ENCODE measurements at places on chromosomes 16 and 17.

GRCh38 chr17:56596691-56597494 lies 3.4 kb downstream of the NOG start:
- DNase-seq, result no peak

GRCh38 chr17:50109785-50110184 lies 14.6 kb downstream of the PDK2 start:
- no peak for DNase-seq

- DNase-seq, result no peak
Measured at GRCh38 chr16:46737621-46738214, 10.4 kb downstream of the MYLK3 start.

GRCh38 chr17:43877451-43878155 lies 29.7 kb downstream of the MPP2 start:
- DNase-seq, result no peak

GRCh38 chr17:61595418-61596186 lies 4.6 kb upstream of the NACA2 start:
- no peak for DNase-seq

DNA sequence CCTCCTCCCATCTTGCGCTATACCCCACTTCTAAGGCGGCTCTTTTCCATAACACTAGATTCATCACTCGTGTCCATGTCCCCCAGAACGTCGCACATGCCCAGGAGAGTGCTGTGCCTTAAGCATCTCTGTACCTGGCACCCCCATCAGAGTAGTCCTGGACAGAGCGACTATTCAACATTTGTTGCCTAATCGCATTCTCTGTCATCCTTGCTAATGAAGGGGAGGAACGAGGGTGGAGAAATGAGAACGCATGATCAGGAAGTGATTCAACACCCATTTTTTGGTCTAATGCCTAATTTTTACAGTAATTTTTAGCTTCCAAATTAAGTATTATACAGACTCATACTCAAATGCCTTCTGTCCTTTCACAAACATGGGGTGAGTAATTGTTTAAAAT lies 53.2 kb downstream of the SLC39A11 start:
- no peak for DNase-seq

- no peak for DNase-seq
Measured at GRCh38 chr17:10821054-10821453, 16.8 kb downstream of the PIRT start.

DNA sequence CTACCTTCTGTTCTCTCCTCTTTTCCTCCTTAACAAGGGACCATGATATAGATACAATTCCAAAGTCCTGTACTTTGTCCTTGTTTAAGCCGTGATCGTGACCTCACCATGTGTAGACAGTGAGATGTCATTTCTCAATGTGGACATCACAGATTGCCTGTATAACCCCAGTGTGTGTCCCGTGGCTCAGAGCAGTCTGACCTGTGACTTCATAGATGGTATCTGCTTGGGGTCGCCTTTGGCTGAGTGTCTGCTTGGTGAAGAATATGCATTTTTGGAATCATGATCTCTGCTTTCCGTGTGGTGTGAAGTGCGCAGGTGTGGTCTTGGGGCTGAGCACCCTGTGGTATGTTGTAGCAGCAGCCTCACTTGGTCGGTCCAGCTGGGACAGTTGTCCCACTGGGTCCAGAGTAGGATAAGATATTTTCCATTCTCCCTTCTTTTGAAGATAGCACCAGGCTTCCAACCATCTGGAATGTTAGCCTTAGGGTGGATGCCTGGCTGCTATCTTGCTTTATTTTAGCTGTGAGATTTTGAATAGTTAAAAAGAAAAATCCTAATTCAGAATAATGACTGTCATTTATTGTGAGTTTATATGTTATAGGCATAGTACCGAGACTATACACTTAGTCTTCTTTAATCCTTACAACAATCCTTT lies 13.4 kb downstream of the MSI2 start:
- no peak for DNase-seq

- no peak for DNase-seq
Measured at GRCh38 chr17:43998552-43998951, 5.9 kb upstream of the NAGS start.

- no peak for DNase-seq
Measured at GRCh38 chr17:33262266-33263123, 30.6 kb downstream of the ASIC2 start.

- no peak for DNase-seq
Measured at GRCh38 chr16:53872248-53873221, 168.6 kb downstream of the FTO start.

GRCh38 chr16:8797364-8798173 lies at the start of the genes PMM2 and TMEM186:
PMM2 (plus strand) TSS chr16:8797839; CDS start chr16:8797883, 44 bp downstream.
TMEM186 (minus strand) TSS chr16:8797639; CDS start chr16:8797614, 25 bp downstream.
- peak; percentile 96 for DNase-seq

DNA sequence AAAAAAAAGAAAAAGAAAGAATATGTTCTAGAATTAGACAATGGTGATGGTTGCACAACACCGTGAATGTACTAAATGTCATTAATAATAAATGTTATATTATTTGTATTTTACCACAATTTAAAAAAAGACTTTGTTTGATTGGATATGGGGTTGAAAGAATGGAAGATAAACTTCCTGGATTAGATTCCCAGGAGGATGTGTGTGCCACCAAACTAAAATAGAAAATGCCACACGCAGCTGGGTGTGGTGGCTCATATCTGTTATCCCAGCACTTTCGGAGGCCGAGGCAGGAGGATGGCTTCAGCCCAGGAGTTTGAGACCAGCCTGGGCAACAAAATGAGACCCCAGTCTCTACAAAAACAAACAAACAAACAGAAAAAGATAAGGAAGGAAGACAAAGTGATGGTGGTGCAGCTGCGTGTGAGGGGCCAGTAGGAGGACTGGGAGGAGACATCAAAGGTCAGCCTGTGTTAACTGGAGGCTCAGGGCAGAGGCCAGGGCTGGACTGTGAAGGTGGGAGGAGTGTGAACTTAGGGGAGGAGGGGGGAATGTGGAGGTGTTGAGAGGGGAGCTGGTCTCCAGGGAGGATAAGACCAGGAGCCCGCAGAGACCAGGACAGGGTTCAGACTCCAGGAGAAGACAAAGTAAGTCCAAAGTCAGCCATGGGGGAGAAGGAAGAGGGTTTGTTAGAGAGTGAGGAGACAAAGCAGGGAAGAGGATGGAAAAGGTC lies 4.1 kb downstream of the PECAM1 start:
- no peak for DNase-seq

DNA sequence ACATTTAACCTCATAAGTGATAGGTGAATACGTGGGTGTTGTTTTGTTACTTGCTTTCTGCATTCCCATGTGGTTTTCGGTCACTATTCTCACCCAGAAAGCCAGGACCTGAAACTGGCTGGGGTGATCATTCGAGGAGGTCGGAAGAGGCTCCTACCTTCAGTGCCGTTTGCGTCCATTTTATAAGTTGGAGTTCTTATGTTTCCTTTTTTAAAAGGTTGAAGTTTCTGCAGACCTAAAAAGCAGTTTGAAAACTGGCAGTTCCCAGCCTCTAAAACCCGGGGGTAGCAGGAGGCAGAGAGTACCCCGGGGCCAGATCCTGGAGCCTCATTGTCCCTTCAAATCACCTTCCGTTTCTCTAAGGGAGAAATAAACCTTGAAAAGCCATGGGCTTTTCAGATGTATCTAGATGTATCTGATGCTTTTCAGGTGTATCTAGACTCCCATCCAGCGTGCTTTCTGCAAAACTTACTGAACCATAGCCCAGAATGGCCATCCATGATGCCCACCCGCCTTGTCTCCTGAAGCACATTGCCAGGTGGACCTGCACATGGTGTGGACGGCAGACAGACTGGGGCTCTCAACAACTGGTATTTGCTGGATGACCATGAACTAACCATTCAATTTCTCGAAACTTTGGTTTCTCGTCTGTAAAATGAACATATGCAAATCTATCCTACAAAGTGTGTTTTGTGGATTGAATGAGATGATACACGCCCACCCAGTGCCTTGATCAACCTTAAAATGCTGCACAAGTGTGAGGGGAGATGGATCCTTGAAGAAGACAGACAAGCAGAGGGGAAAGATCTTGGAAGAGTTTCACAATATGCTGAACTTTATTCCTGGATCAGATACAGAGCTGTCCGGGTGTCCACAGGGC lies 1.3 kb downstream of the NLRC5 start:
- DNase-seq, result no peak

GRCh38 chr16:73054125-73054484 lies 6.2 kb upstream of the ZFHX3 start:
- DNase-seq, result no peak

GRCh38 chr17:57487573-57487972 lies 231.2 kb downstream of the MSI2 start:
- no peak for DNase-seq

GRCh38 chr16:62216837-62217236 lies 180.6 kb upstream of the CDH8 start:
- DNase-seq, result no peak

DNA sequence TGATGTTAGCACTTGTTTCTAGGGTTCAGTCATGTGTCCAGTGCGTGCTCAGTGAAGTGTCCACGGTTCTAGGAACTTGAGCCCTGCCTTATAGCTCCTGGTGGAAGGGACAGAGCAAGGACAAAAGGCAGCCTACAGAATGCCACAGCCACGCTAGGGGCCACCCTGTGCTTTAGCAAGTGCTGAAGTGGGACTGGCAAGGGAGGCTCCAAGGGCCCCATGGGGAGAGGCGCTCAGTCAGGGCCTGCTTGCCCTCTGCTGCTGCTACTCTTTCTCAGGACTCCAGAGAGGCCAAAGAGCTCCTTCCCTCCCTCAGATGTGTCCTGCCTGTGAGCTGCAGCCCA lies 6.8 kb downstream of the NT5C start:
- no peak for DNase-seq

DNA sequence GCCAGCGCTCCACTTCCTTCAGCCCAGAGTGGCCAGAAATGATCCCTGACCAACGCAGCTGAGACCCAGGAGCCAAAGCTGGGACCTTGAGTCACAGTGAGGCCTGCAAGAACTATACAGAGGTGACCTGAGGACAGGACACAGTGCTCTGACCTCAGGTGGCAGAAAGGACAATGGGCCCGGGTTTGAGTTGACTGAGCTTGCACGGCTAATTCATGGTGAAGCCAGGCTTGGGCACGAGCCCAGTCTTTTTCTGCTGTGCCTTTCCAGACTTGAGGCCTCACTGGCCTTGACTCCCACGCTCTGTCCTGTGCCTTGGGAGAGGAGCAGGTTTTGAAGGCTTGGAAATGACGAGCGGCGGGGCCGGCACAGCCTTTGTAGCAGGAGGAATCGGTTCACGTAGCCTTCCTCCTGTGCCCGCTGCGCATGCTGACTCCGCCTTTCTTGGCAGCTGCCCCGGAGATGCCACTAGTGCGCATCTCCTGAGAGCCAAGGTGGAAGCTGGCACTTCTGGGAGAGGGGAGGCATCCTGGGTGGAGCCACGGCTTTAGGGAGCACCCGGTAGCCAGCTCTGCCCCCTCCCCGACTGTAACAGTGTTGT lies 34.9 kb downstream of the NDEL1 start:
- DNase-seq, result no peak

DNA sequence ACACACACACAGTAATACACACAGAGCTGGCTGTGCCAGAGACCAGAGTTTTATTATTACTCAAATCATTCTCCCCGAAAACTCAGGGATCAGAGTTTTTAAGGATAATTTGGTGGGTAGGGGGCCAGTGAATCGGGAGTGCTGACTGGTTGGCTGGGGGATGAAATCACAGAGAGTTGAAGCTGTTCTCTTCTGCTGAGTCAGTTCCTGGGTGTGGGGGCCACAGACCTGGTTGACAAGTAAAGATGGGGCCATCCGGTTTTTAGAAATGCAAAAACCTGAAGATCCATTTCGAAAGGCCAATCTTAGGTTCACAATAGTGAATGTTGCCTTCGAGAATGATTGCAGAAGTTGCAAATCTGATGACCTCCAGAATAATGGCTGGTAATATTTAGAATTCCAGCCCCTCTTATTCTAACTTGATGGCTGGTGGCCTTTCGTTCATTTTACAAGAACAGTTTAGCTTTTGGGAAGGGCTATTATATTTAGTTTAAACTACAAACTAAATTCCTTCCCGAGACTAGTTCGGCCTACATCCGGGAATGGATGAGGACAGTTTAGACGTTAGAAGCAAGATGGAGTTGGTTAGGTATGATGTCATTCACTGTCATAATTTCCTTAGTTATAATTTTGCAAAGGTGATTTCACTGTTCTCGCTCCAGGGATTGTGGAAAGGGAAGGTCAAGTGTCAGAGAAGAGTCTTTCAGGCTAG lies 123.2 kb downstream of the KCNJ18 start:
- DNase-seq, result no peak

DNA sequence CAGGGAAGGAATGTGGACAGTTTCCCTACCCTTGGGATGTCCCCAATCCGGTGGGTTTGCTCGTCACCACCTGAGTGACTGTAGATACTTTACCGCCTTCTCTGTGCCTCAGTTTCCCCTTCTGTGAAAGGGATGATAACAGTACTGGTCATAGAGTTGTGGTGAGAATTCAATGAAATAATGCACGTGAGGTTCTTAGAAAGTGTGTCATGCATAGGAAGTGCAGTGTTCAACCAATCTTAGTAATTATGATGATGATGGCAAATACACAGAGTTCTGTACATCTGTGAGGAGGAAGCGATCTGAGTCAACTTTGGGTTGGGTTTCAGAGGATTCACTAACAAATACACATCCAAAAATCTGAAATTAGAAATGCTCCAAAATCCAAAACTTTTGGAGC lies 114.6 kb upstream of the HS3ST2 start:
- no peak for DNase-seq

- DNase-seq, result no peak
Measured at GRCh38 chr16:62816971-62817519, 780.8 kb upstream of the CDH8 start.

DNA sequence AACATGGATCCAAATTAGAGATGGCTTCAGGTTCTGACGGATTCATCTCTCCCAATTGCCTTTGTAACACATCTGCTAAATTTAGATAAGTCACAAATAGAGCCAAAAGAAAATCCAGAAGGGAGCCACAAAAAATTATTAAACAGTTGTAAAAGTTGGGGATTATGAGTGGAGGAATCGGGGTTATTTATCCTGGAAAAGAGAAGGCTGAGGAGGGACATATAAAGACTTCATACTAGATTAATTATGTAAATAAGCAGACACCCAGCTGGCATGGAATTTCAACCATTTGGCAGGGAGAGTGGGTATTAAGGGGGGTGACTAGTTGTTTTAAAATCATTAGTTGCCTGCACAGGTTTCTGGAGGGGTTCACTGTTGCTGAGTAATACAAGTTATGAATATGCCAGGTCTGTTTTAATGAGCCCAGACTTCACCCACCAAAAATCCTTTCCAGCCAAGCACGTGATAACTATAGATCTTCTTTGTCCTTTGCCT lies 89.6 kb downstream of the CDH13 start:
- no peak for DNase-seq

DNA sequence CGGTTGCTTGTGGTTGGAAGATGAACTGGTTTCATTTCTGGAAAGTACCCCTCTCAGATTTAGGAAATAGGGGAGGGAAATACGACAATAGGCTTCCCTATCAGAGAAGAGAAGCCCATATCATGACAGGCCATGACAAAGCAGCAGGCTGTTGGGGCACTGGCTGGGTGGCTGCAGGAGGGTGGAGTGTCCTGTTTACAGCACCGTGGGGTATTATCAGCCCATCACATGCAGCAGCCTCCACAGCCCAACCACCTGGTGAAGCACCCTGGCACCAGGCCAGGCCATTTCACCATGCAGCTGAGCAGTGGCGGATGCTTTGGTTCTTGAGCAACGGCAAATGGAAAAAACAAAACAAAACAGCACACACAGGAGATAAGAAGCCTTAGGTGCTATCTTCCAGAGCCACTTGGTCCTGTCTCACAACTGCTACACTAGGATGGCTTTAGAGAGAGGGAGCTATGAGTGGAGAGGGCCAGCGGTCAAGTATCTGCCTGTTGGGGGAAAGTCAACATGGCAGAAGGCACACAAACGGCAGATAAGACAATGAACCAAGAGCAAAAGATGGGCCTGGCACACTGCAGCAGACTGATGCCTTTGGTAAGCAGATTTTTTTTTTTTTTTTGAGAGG lies 24.2 kb downstream of the FAM117A start:
- peak; percentile 97 for DNase-seq

- DNase-seq, result no peak
Measured at GRCh38 chr16:66133643-66134338, 232.7 kb upstream of the CDH5 start.
